NCI-H2171 treated with DMSO at 0.1 percent for 48 hours (cell line): ENCODE measurements at places on chromosomes 2 and 18.
A peak's percentile ranks its signal among the peaks of the same experiment; 100 is the strongest.

- DNase-seq: no peak
Observed at GRCh38 chr2:190980630-190981209, 33.3 kb downstream of the STAT1 start.

- peak; percentile 16 for DNase-seq
Observed at GRCh38 chr2:210681491-210681890, 125.1 kb downstream of the CPS1 start.

DNA sequence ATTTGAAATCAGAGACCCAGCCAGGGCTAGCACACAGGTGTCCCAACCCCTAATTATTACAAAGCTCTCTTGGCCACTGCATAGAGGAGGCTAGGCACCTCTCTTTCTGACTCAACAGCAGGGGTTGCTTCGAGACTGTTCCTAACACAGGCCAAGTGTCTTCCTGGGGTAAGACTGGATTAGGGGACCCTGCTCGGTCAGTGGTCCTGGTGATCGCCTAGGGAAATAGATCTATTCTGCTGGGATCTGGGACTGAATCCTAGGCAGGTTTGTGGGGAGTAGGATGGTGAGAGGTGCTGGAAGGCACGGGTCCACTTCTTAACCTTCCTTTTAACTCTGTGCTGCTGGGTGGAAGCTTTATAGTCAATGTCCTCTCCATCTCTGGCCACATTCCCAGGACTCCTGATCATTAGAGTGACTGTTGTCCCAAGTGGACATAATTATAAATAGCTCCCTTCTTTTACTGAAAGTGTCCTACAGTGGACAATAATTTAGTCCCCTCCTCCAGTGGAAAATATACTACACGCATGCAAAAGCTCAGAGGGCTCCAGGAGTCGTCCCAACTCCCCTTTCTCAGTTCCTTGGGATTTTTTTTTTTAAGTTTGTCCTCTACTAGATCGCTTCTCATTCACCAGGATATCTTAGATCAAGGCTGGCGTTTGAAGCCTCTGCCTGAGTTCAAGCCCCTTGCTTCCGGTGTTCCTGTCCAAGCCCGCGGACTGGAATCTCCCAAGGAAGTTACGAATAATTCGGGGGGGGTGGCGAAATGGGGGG is 1.3 kb upstream of the TRIB2 start:
- DNase-seq: no peak

DNA sequence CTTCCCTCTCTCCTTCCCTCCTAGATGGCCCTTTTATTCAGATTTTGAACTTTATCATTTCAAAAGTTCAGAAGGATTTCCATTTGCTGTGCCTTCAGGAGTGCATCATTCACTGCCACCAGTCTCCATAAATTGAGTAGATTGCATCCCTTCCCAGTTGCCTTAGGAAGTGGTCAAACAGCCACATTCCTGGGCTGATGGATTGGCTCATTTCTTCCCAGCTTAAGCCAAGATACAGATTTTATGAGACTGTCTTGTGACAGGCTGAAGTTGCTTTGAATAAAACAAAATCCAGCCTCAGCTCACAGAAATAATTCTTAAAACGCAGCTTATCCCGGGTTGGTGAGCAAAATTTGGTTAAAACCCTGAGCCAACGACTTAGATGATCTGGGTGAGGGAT is 9.8 kb downstream of the NRP2 start:
- DNase-seq: no peak

DNA sequence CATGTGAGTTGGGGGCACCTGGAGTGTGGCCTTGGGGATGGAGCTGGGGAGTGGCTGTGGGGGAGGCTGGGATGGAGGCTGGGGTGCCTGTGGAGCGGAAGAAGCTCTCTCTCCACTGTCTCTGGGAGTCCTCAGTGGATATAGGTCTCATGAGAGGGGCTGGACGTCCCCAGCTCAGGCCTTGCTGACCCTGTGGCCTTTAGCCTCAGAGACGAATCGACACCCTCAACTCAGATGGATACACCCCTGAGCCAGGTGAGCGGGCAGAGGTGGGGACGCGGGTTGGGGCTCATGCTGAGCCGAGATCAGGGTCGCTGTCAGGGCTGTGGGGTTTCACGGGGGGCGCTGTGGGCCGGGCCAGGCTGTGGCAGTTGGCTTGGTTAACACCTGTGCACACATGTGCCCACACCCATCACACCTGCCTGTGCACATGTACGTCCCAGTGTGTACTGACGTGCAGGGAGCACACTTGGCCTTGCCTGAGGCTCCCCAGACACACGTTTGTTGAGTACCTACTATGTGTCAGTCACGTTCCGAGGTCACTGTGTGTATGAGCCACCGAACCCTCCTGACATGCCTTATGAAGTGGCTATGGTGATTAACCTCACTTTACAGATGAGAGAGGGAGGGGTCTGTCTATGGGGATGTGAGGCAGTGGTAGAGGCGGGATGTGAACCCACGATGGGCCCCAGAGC is 20.1 kb downstream of the ZAP70 start:
- no peak for DNase-seq

DNA sequence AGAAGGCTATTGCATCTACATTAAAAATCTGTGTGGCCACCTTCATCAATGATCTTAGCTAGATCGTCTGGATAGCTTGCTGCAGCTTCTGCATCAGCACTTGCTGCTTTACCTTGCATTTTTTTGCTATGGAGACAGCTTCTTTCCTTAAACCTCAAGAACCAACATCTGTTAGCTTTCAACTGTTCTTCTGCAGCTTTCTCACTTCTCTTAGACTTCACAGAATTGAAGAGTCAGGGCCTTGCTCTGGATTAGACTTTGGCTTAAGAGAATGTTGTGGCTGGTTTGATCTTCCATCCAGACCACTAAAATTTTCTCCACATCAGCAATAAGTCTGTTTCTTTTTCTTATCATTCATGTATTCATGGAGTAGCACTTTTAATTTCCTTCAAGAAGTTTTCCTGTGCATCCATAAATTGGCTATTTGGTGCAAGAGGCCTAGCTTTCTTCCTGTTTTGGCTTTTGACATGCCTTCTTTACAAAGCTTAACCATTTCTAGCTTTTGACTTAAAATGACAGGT is 54.4 kb upstream of the MAP4K4 start:
- DNase-seq: no peak

GRCh38 chr2:137154946-137155345 is 389.6 kb downstream of the THSD7B start:
- DNase-seq: no peak

DNA sequence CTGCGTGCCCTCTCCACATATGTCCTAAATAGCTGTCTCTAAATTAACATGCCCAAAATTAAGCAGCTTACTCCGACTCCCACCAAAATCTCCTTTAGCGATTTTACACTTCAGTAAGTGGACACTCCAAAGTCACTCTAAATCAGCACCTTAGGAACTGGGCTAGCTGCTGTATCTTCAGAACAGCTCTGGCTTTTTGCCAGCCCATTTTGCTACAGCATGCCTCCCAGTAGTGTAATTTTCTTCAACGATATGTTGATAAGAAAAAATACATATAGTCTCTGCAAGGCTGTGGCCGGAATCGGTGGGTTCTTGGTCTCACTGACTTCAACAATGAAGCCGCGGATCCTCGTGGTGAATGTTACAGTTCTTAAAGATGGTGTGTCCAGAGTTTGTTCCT is 291.8 kb upstream of the RGPD4 start:
- no peak for DNase-seq

- DNase-seq: no peak
Observed at GRCh38 chr2:179991344-179991743, 15.8 kb downstream of the CWC22 start.

GRCh38 chr2:121456325-121456724 is 74.4 kb upstream of the RNU4ATAC start:
- DNase-seq: no peak

DNA sequence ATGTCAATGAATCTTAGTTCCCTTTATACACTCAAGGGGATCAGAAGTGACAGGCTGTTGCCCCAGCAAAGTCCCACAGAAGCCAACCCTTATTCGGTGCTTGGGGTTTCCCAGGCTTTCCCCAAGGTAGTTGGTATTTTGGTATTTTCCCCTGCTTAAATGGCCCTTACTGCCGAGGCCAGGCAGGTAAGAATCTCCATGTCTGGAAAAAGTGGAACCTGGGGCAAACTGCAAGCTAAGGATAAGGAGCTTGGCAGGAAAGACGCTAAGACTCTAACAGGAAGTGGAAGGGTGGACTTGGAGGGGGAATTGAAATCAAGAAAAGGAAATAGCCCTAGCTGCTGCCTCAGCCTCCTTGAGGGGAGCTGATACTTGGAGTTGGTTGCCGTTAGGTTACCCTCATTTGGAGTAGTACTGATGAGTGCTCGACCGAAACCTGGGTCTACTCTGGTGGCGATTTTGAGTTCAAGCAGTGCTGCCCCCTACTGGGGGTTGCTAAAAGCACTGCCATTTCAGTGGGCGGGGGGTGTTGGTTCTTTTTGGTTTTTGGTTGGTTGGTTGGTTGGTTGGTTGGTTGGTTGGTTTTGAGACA is 3.3 kb upstream of the GPBAR1 start:
- DNase-seq: no peak

DNA sequence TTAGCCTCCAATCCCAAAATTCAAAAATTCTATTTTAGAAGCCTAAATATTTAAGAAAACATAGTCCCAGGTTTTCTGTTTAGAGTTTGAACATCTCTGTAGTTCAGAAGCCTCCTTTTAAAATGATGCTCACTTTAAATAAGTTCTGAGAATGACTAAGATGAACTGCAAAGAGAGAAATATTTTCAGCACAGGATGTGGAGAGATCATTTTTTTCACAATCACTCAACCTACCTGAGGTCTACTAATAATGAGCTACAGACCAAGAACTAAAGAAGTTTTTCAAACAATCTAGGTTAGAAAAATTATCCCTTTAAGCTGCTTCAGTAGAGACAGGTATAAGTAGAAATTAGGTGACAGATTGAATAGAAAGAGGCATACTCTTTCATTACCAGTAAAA is 185.1 kb upstream of the CYP26B1 start:
- no peak for DNase-seq

GRCh38 chr18:28045880-28046279 is 131.1 kb downstream of the CDH2 start:
- DNase-seq: no peak

DNA sequence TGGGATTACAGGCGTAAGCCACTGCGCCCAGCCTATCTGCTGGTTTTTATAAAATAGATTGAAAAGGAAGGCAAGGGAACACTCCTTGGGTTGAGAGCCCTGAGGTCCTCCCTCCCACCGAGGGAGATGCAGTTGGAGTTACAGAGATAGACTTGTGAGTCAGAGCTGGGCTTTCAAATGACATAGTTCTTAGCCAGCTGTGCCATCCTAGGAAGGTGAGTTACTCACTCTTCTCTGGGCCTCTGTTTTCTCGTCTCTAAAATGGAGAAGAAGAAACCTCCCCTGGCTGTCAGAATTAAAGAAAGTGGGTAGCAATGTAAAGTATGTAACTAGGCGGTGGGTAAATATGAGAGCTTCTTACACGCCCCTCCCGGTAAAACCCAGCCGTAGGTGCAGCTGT is 2.4 kb downstream of the LRRFIP1 start:
- DNase-seq: no peak

DNA sequence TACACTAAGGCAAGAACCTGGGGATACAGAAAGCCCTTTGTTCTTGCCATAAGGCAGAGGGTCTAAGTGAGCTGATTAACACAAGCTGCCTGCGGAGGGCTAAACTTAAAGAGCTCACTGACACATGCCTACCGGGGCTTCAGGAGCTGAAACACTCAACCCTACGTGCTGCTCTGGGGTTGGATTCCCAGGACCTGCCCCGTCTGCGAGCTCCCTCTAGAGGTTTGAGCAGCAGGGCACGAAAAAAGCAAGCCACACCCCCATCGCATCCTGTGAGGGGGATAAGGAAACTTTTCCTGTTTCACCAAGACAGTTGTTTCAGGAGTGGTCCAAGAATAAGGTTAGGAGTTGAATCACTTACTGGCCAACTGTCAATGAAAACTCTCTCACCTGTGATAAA is 562.1 kb downstream of the TMX3 start:
- DNase-seq: no peak

- peak; percentile 87 for DNase-seq
Observed at GRCh38 chr2:216596980-216597509, 36.2 kb upstream of the IGFBP2 start.

DNA sequence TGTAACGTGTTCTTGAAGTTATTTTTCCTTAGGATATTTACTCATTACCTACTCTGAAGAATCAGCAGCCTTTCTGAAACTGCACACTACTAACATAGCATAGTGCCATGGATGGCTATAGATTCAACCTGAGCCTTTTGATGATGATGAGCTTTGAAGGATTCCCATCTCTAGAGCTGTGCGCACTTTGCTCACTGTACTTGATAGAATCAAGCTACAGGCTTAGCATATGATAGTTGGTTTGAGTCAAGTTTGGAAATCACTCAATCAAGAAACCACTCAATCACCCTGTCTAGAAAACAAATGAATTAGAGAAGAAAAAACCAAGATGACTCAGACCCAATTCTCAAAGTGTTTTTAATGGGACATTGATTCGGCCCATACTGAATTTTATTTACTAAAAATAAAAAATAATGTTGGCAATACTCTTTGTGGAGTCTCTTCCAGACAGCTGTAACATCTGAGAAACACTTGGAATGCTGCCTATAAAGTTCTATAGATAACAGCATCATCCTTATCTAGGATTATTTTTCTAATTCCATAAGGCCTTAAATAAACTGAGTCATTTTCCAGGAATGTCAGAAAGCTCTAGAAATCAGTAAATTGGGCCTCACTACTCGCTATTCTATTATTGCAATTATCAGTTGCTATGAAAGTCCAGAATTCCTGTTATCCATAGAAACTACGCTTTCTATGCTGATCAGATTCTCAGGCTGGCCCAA is 259.0 kb upstream of the ERBB4 start:
- DNase-seq: no peak

- DNase-seq: no peak
Observed at GRCh38 chr2:66030553-66030952, 404.4 kb upstream of the MEIS1 start.

GRCh38 chr2:9196637-9197036 is 10.0 kb upstream of the ASAP2 start:
- DNase-seq: no peak

GRCh38 chr2:185610301-185610700 is 128.3 kb upstream of the FSIP2 start:
- no peak for DNase-seq

GRCh38 chr2:194128810-194129209 is 1528.2 kb upstream of the SLC39A10 start:
- no peak for DNase-seq

GRCh38 chr2:10515887-10516286 is 67.8 kb upstream of the ODC1 start:
- DNase-seq: no peak

- no peak for DNase-seq
Observed at GRCh38 chr2:218317835-218318234, 25.5 kb upstream of the TMBIM1 start.

- no peak for DNase-seq
Observed at GRCh38 chr2:6958616-6959235, 41.5 kb downstream of the RNF144A start.

- no peak for DNase-seq
Observed at GRCh38 chr18:46283268-46283667, 179.1 kb downstream of the HAUS1 start.

- DNase-seq: no peak
Observed at GRCh38 chr2:208179028-208179609, 10.7 kb downstream of the C2orf80 start.
